ENCODE measurements at places on chromosomes 6 and 20.

- DNase-seq: no peak
Measured at GRCh38 chr6:33905071-33905609, 101.3 kb upstream of the MLN start.

- peak; percentile 91 for DNase-seq
Measured at GRCh38 chr20:4038047-4038459, 22.7 kb upstream of the RNF24 start.

DNA sequence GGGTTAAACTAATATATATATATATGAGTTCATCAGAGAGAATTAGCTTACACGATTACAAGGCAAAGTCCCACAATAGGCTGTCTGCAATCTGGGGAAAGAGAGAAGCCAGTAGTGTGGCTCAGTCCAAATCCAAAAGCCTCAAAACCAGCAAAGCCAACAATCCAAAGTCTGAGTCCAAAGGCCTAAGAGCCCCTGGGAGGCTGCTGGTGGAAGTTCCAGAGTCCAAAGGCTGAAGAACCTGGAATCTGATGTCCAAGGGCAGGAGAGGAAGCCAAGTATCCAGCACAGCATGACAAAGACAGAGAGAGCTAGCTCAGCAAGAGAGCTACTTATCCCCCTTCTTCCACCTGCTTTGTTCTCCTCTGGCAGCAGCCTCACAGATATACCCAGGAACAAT, 274.7 kb upstream of the ID4 start:
- no peak for DNase-seq

DNA sequence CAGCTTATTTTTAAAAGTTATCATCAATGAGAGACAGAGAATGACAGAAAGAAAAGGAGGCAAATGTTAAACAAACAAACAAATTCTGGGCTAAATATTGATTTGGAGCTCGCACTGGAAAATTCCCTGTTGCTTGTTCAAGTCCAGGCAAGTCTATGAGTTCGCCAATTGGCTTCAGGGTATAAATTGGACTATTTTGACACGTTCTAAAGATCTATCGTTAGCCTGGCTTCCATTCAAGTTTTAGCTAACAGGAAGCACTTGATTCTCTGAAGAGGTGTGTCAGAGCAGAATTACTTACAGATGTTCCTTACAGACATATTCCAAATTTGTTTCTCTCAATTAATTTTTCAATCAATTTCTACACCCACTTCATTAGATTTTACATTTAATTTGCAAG, 15.8 kb upstream of the RFPL4B start:
- DNase-seq: no peak

- DNase-seq: peak; percentile 73
Measured at GRCh38 chr6:27188885-27189418, 58.5 kb upstream of the PRSS16 start.

DNA sequence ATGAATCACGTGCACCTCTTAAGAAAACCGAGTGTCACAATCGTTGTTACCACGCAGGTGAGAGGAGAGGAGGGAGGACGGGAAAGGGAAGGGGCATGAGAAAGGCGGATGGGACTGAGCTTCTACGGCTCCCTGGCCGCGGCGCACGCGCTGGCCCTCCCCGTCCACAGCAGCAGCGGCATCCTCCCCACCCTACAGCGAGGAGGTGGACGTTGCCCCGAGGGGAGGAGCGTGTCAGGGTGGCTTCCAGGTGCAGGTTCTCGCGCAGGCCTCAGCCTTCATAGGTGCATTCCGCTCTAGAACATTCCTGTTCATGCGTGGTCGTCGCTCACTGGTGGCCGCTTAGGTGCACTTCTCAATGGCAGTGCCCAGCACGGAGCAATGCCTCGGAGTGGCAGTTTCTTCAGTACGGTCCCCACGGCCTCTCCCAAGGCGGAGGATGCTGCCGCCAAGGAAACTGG, 29.7 kb upstream of the AFDN start:
- DNase-seq: no peak

DNA sequence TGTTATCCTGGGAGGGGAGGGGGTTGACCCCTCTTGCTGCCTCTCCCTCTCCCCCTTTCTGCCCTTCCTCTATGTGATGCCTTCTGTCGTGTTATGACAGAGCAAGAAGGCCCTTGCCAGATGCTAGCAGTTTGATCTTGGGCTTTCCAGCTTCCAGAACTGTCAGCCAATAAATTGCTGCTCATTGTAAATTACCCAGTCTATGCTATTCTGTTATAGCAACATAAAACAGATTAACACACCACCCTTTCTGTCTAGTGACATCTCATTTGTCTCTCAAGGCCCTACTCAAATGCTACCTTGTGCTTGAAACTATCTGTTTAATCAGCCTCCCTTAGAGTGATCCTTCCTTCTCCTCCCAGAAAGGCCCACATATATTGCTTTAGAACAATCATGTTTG, 16.4 kb upstream of the MAP3K4 start:
- DNase-seq: no peak

DNA sequence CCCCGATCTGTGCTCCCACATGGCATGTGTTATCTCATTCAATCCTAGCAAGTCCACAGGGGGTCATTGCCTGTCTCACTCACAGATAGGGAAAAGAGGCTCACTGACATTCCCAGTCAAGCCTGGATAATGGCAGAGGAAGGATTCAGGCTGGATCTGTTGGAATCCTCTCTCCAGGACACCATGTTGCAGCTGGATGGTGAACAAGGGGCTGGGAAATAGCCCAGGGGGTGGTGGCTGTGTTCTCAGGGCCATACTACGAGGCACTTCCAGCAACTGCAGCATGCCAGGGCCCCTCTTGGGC, 5.0 kb upstream of the SPDEF start:
- DNase-seq: no peak

GRCh38 chr6:127460465-127460864, 1.3 kb upstream of the KIAA0408 start:
- DNase-seq: no peak

DNA sequence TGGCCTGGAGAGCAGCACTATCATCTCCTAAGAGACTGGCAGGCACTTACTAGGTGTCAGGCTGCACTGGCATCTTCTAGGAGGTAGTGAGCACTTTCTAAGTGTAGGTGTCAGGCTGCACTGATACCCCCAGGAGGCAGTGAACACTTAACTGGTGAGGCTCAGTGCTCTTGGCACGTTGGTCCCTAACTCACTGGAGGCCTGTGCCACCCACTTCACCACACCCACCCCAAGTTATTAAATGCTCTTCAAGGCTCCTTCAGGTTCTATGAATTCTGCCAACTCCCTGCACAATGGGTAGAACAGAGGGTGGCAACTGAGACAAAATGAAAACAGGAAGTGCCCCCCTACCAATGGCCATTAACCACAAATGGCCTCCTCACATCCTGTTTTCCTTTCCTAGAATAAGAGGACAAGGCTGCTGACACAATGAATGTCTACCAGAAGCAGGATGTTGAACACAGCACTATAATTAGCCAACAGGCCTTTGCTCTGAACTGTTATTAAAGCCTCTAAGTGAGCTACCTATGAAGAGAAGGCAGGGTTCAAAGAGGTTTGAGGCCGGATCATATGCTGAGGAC, 29.4 kb downstream of the NCOA5 start:
- no peak for DNase-seq

GRCh38 chr6:1602049-1602713, 7.5 kb upstream of the FOXC1 start:
- DNase-seq: no peak

DNA sequence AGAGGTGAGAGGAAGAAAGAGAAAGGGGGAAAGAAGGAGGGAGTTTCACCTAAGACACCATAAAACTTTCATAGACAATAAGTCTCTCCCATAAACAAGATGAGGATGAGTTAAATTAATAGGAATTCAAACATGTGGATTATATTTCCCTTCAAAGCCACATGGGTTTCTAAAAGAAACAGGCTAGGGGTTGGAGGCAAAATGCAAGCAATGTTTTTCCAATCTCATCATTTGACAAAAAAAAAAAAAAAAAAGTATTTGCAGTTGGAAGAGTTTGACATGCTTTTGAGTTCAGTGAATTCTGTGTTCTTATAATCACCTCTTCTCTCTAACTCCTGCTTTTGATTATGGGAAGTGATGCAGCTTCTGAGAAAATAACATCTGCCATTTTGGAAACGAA, 286.5 kb upstream of the PRND start:
- DNase-seq: peak; percentile 58

DNA sequence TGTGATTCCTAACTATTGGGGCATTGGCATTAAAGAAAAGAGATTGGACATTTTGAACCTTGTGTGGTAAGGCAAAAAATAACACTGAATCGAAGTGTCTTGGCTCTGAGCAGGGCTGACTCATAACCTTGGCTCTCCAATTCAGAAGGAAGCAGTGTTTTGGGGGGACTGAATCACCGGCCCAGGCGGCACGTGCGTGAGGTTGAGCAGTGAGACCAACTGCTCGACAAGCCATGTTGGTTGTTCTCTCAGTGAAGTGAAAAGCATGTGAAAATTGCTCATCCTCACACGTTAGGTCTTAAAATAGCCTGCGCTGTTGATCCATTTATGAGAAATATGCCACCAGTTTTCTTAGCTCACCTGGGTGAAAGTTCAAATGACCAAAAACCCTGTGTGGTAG, 137.8 kb upstream of the SPACA1 start:
- DNase-seq: peak; percentile 73

DNA sequence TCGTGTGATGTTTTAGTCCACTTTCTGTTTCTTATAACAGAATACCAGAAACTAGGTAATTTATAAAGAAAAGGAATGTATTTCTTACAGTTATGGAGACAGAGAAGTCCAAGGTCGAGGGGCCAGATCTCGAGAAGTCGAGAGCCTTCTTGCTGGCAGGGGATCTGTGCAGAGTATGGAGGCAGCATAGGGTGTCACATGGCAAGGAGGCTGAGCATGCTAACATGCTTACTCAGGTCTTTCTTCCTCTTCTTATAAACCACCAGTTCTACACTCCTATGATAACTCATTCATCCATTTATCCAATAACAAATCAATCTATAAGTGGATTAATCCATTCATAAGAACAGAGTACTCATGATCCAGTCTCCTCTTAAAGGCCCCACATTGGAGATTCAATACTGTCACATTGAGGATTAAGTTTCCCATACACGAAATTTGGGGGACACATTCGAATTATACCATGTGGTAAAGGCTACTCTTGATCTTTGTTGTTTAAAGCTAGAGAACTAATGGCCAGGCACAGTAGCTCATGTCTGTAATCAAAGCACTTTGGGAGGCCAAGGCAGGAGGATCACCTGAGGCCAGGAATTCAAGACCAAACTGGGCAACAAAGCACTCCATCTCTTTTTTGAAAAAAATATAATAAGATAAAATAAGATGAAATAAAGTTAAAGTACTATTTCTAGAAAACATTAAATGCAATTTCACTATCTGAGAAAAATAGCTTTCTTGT, 2.1 kb downstream of the GOPC start:
- DNase-seq: no peak

- no peak for DNase-seq
Measured at GRCh38 chr20:19025430-19026120, 186.9 kb upstream of the SLC24A3 start.

- no peak for DNase-seq
Measured at GRCh38 chr6:5149891-5150290, 64.8 kb downstream of the PPP1R3G start.

DNA sequence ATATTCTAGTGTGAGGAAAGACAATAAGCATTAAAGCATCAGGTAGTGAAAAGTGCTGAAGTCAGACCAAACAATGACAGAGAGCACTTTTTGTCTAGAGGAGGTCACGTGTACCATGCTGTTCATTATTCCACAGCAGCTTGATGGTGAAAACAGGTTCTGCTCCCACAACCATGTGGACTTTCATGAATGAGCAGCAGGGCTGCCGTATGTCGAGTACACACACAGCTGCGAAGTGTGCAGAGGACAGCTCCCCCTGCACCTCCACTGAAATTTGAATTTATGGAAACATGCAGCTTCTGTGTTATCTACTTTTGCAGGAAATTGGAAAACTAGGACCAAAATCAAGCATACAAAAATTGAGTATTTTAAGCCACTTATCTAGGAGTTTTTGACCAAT, 85.3 kb downstream of the MAP7 start:
- no peak for DNase-seq

GRCh38 chr6:36984581-36985416, 1.2 kb downstream of the MTCH1 start:
- DNase-seq: peak; percentile 71

DNA sequence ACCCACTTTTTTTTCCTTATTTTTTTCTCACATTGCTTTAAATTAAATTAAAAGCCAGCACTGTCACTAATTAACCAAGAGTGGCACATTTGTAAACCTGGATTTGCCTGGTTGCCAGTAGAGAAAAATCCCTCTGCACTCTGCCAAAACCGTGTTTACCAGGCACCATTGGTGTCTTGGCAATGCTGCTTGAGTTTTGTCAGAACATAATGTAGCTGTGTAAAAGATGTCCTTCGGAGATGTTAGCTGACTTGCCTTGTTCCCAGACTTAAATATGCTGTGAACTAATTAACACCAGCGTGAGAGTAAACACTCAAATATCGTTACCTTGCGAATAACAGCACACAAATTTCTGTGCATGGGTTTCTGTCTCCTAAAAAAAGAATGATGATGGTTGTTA, 694.9 kb upstream of the ID4 start:
- no peak for DNase-seq

DNA sequence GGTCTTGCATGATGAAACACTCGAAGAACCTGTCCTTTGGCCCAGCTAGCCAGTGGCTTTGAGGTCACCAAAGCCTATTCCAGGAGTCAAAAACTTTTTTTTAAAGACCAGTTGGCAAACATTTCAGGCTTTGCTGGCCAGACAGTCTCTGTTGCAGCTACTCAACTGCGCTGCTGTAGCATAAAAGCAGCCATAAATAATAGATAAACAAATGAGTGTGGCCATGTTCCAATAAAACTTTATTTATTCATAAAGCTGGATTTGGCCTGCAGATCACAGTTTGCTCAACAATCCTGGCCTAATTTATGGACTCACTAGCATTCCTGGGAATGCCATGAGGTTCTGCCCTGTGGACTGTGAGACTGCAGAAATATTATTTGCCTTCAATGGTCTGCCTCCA, 68.8 kb upstream of the LTV1 start:
- DNase-seq: no peak

GRCh38 chr6:75493400-75494064, at the start of gene FILIP1:
FILIP1 (minus strand) TSS chr6:75493800; CDS start chr6:75414972, 78,828 bp downstream.
- DNase-seq: peak; percentile 9

DNA sequence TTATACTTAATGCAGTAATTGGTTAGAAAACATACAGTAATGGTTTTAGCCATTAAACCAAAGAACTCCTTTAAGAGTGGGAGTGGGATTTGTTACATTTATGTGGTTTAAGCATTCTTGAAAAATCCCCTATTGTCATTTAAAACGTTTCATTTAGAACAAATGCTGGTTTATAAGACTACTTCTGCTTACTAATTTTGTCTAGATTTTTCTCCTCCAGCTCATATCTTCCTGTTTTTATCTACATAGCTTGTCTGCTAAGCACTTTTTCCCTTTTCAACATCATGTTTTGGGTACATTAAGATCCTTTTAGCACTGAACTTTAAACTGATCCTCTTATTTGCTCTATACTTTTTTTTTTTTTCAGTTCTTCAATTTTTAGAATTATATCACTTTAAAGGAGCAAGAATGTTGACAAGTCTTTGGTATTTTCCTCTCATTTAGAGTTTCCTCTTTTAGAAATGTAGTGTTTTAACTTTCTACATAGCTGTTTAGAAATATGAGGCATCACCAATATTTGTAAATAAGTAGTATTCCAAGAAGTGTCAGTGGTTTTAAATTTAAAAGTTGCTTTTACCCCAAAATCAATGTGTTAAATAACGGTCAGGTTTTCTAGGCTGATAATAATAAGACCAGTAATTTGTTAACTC, 80.9 kb downstream of the SESN1 start:
- DNase-seq: no peak
